HS-5 (cell line): ENCODE measurements at places on chromosomes 16 and 17.

- no peak for DNase-seq
Observed at GRCh38 chr17:13874817-13875216, 194.5 kb upstream of the COX10 start.

DNA sequence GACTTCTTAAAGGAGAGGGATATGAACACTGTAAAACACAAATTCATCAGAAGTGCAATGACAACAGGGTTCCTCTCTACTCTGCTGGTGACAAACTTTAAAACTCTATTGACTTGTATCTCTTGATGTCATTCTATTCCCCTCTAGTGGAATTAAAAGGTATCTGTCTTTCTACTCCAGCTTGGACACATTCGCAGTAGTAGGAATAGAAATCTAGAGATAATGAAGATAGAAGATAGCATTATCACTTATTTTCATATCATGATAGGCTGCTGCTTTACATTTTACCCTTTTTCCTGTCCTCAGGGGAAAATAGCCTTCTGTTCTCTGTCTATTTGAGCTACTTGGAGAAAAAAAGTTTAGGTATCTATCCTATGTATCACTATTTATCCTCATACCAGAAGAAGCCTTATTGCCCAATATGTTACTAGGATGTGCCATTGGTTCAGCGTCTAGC is 209.6 kb upstream of the CACNG5 start:
- DNase-seq, result no peak

- DNase-seq, result peak; percentile 84
Observed at GRCh38 chr16:14181371-14182050, 110.4 kb downstream of the MRTFB start.

DNA sequence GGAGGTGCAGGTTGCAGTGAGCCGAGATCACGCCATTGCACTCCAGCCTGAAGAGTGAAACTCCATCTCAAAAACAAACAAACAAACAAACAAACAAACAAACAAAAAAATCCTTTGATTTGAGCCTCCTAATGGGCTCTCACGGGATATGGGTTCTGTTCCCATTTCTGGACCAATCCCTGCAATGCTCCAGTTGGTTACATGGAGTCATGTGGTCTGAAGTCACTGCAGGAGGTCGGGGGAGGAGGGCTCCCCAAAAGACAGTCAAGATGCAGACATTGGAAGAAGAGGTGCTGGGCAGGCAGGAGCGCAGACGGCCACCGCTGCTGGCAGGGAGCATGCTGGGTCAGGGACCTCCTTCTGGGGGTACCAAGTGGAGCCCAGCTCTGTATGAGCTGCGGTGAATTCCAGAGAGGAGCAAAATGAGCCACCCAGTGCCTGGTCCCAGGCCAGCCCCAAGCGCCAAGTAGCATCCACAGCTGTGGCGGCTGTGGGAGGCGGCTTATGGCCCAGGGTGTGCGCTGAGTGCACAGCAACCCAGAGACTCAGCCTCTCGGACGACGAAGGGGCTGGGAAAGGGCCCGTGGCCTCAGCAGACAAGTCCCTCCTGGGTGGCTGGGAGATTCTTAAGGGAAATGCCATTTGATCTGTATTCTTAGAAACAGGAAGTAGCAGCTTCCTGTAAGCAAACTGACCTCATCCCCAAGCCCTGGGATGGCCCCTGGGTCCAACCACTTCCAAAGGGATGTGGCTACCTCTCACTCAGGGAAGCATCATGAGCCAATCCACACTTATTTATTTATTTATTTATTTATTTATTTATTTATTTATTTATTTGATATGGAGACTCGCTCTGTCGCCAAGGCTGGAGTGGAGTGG is 19.6 kb upstream of the ATP2A3 start:
- peak; percentile 19 for DNase-seq

- no peak for DNase-seq
Observed at GRCh38 chr16:57695680-57696069, 1.1 kb downstream of the DRC7 start.

DNA sequence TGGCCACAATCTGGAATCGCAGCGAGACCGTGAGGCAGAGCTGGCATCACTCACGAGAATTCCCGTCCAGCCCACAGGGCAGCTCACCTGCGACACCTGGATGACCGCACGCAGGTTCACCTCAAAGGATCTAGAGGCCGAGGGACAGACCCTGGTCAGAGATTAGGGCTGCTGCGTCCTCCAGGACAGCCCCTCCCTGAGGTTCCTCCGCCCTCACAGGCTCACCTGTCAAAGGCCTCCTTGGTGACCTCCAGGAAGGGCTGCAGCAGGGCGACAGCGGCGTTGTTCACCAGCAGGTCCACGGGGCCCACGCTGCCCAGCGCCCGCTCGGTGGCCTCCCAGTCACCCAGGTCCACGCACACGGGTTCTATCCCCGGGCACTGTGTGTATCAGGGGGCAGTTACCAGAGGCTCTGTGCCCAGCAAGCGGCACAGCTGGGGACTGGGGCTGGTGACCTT is 834 bp downstream of the DCXR start:
- DNase-seq, result no peak

DNA sequence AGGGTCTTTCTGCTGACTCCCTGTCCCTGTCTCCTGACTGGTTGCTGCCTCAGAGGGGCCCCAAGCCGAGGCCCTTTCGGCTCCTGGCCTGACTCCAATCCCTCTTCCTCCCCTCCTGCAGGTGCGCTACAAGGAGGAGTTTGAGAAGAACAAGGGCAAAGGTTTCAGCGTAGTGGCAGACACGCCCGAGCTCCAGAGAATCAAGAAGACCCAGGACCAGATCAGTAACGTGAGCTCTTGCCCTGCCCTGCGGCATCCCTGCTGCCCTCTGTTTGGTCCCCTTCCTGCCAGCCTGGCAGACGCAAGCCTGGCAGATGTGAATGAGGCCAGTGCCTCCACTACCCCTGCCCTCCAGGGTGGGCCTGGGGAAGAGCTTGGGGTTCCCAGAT is 27.1 kb upstream of the LASP1NB start:
- no peak for DNase-seq

GRCh38 chr16:85916141-85916890 is 17.4 kb downstream of the IRF8 start:
- DNase-seq, result no peak

- DNase-seq, result no peak
Observed at GRCh38 chr17:62735044-62735651, 73.0 kb downstream of the MARCHF10 start.

- no peak for DNase-seq
Observed at GRCh38 chr17:19646788-19647696, 1.5 kb upstream of the ALDH3A2 start.

DNA sequence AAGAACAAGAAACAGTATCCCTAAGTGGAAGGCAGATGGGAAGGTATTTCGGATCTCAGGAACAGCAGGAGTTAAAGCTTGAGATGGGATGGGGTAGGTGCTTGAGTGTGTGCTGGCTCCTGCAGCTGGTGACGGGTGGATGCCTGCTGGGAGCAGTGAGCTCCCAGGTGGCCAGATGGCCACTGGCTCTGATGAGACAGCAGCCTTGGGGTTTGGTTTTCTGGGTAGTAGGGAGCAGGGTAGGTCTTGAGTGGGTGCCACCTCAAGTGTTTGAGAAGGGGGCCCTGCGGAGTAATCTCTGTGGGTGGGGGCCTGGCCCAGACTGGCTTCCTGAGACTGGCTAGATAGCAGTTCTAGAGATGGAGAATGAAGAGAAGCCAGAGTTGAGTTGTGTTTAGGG is 10.3 kb downstream of the EPN2 start:
- DNase-seq, result no peak

GRCh38 chr16:53153130-53153529 is 98.3 kb downstream of the CHD9 start:
- DNase-seq, result no peak

GRCh38 chr16:64280317-64280716 is 841.5 kb downstream of the CDH11 start:
- no peak for DNase-seq

DNA sequence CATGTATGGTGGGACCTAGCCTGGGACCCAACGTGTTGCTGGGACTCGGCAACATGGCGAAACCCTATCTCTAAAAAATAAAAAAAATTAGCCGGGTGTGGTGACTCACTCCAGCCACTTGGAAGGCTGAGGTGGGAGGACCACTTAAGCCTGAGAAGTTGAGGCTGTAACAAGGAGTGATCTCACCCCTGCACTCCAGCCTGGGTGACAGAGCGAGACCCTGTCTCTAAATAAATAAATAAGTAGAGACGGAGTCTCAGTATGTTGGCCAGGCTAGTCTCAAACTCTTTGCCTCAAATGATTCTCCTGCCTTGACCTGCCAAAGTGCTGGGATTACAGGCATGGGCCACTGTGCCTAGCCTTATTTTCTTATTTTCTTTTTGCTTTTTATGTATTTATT is 10.1 kb upstream of the CNP start:
- DNase-seq, result no peak

GRCh38 chr16:79767421-79768275 is 167.1 kb upstream of the MAF start:
- no peak for DNase-seq

DNA sequence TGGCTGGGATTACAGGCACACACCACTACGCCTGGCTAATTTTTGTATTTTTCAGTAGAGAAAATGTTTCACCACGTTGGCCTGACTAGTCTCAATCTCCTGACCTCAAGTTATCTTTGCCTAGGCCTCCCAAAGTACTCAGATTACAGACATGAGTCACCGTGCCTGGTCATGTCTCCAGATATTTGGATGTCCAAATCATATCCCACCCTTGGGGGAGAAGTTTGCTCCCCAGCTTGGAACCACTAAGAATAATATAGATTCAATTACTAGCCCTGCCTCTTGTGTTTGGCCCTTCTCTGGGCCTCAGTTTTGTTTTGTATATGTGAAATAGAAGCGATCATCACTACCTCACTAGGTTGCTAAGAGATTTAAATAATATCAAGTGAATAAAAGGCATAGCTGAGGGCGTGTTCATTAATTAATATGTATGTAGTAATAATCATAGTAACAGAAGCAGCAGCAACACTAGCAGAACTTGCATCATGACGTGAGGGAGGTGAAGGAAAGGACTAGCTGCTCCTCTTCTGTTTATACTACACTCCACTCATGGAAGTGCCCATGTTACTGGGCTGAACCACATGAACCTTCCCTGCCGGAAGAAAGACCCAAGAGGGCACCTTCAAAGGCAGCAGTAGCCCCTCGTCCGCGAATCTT is 253.6 kb upstream of the XYLT1 start:
- DNase-seq, result peak; percentile 13

- DNase-seq, result no peak
Observed at GRCh38 chr16:81593481-81593880, 148.9 kb downstream of the CMIP start.

GRCh38 chr17:80294210-80294609 is 33.6 kb downstream of the RNF213 start:
- no peak for DNase-seq

DNA sequence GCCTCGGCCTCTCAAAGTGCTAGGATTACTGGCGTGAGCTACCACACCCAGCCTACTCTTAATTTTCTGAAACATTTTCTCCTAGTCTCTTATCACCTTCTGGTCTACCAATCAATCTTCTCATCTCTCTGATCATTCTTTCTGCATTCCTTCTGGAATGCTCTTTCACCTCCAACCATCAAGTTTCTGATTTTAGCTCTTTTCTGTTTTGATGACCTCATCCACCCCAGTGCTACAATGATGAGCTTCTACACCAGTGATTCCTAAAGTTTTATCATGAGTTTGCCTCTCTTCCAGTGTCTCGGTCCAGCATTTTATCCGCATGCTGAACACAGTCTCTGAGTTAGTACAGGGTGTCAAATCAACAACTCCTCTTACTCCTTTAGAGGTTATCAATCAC is 31.5 kb downstream of the NME2 start:
- no peak for DNase-seq

DNA sequence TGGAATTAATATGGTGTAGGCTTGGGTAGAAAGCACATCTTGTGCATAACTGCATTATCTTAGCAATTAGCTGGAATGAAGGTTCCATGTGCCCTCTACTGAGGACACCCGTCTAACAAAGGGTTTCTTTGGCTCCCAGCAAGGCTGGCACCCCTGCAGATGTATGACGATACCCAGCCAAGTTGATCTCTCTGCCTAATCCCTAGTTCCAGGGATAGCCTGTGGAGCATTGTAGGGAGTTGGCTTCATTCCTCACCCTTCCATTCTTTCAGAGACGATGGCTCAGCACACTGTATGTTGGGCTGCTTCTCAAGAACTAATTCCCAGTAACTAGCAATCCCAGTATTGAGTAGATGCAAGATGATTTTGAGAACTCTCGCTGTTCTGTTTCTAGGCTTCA is 182.5 kb downstream of the SNX29 start:
- DNase-seq, result no peak

- DNase-seq, result no peak
Observed at GRCh38 chr17:5364156-5364555, 55.3 kb downstream of the NUP88 start.

- peak; percentile 38 for DNase-seq
Observed at GRCh38 chr17:76383546-76384221, 725 bp upstream of the SPHK1 start.

- DNase-seq, result no peak
Observed at GRCh38 chr17:50426814-50427787, 1.1 kb downstream of the ACSF2 start.

GRCh38 chr17:33765871-33766270 is 472.8 kb upstream of the ASIC2 start:
- DNase-seq, result no peak

DNA sequence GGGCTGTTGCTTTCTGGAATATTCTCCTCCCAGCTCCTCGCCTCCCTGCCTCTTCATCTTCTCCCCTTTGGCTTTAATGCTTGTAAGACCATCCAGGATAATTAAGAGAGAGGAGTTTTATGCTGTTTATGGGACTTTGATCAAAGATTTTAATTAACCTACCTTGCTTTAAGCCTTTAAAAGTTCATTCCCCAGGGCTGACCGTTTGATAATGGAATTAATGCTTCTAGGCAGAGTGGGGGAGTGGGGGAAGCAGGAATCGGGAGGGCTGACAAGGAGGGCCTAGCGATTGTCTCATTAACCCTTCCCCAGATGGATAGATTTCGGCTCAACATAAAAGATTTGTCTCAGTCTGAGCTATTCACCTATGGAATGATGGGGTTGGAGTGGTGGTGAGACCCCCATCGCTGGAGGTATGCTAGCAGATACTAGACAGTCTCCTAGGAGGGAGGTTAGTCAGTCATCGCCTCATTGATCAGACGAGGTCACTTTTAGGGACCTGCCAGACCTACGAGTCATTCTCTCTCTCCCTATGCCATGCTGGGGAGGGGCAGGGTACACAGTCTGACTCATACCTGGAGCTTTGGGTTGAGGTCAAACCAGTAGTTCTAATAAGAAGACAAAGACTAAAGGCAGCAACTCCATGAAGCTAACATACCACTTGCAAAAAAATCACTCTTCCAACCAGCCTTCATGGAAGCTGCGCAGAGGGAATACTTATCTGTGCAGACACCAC is 236.6 kb upstream of the NLRP1 start:
- DNase-seq, result peak; percentile 65

DNA sequence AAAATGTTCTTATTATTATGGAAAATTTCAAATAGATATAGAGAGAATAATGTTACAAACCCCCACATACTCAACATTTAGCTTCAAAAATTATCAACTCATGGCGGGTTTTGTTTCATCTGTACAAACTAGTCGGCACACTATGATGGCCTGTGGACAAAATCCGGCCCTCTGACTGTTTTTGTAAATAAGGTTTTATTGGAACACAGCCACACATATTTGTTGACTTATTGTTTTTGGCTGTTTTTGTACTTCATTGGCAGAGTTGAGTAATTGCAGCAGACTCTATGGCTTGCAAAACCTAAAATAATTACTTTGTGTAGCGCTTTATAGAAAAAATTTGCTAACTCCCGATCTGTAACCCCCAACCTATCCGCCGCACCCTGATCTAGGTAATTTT is 41.4 kb upstream of the CLEC18A start:
- DNase-seq, result no peak
